HL-60 (cell line): ENCODE measurements at places on chromosomes 4 and X.

DNA sequence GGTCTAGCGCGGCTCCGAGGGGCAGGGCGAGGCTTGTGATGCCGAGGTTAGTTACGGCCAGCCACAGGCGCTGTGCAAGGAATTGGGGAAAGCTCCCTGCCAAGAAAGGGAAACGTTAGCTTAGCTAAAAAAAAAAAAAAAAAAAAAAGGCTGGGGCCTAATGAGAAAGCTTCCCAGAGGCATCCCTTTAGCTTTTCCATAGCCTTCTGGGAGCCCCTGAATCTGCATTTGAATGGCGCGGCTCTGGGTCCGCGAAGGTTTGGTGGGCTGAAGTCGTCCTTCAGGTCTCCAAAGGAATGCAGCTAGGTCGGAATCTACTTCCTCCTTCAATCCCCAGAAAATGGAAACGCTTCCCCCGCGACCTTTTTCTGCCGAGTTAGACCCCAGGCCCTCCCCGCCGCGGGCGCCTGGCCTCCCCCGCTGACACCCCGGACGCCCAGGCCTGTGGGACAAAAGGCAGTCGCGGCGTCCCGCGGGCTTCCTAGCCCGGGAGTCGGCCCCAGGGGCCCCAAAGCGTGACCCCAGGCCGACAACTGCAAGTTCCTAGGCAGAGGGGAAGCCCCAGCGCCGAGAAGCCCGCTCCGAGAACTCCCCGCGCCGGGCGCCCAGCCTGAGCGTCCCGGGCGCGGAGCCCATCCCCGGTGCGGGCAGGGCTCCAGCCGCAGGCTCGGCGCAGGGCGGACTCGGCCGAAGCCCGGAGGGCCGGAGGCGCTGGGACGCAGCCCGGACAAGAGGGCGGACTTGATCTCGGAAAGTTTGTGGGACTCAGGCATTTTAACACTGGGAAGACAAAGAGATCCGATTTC is 605 bp upstream of the FAT1 start:
- peak; percentile 26 for DNase-seq

GRCh38 chr4:86976801-86977485 is 42.1 kb downstream of the AFF1 start:
- DNase-seq: no peak

DNA sequence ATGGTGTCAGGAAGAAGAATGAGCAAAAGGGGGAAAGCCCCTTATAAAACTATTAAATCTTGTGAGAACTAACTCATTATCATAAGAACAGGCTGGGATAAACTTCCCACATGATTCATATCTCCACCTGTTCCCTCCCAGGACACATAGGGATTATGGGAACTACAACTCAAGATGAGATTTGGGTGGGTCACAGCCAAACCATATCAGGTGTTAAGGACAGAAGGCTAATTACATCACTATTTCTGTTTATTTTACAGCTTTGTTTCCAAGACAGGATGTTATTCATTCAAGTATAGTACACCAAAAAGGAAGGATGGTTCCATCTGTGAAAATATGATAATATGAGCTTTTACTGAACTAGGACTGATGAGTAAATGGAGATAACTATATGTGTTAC is 63.7 kb upstream of the ARSJ start:
- DNase-seq: no peak

DNA sequence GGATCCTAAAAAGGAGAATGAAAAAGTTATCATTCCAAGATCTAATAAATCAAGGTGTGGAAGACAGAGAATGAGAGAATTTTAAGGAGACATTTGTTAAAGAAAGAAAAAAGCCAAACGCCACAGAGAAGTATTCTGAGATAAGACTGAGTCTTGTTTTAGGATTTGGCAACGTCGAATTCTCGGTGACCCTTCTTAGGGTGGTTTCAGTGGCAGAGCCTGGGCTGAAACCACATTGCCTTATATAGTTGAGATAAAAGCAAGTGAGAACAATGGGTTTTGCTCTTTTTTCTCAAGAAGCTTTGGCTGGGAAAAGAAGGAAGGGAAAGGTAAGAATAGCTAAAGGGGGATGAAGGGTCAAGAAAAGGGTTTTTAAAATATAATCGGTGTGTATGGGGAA is 209.4 kb downstream of the VEGFC start:
- DNase-seq: no peak

DNA sequence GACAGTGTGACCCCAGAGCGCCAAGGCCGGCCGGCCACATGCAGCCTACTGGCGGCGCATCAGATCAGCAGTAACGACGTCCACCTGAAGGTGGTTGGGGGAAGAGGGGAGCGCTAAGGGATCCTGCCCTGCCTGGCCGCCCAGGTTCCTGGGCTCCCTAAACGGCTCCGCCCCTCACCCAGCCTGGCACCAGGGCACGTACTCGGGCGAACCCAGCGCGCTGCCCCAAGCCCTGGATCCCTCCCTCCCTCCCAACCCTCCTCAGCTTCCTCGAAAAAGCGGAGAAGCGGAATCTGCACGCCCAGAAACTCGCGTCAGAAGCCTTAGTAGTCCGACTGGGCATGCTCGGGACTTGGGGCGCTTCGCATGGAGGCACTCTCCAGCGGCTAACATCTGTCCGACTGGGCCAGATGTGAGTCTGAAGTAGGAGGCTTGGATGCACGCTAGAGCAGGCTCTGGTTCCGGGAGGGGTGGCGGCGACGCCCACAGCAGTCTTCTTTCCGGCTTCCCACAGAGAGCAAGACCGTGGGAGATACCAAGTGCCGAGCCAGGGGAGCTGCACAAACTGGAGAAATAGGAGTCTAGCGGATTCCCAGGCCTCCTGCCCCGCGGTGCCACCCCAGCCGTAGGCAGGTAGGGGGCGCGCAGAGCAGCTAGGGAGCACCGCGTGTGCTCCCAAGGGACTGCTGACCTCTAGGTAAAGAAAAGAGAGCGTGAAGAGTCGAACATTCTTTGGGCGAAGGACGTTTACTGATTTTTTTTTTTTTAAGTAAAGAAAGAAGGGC is 114.3 kb upstream of the TEX13C start:
- DNase-seq: peak; percentile 59
